ENCODE measurements at places on chromosomes 11 and 22.

GRCh38 chr11:118238929-118239328 is 13.2 kb downstream of the MPZL3 start:
- no peak for DNase-seq

DNA sequence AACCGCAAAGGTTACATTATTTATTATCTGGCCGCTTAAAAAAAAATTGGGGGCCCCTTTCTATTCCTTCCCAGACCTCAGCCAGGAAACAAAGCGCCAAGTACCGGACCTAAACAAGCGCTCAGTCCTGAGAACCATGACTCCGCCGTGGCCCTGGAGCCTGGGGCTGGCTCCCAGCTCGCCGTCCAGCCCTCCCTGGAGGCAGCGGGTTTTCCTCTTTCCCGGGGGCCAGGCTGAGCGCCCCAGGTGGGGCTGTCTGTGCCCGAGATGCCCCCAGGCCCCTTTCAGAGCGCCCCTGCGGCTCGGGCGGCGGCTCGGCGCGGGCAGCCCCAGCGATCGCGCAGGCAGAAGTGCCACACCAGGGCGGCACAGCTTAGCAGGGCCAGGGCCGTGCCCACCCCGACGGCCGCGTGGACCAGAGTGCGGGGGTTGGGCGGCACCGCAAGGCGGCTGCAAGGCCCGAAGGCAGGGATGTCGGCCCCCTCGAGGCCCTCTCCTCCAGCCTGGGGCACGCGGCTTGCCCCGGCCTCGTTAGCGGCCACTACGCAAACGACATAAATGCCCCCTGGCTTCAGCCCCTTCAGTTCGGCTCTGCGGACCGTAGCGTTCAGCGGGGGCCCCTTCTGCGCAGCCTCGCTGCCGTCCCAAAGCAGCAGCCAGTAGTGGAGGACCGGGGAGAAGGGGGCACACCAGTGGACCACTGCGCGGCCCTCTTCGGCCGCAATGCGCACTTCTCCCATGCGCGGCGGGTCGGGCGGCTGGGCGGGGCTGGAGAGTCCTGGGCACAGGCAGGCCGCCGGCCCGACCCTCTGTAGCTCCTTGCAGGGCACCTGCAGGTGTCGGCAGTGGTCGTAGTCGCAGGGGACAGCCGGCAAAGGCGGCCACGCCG is 1.6 kb downstream of the LRRN4CL start:
- DNase-seq: no peak

DNA sequence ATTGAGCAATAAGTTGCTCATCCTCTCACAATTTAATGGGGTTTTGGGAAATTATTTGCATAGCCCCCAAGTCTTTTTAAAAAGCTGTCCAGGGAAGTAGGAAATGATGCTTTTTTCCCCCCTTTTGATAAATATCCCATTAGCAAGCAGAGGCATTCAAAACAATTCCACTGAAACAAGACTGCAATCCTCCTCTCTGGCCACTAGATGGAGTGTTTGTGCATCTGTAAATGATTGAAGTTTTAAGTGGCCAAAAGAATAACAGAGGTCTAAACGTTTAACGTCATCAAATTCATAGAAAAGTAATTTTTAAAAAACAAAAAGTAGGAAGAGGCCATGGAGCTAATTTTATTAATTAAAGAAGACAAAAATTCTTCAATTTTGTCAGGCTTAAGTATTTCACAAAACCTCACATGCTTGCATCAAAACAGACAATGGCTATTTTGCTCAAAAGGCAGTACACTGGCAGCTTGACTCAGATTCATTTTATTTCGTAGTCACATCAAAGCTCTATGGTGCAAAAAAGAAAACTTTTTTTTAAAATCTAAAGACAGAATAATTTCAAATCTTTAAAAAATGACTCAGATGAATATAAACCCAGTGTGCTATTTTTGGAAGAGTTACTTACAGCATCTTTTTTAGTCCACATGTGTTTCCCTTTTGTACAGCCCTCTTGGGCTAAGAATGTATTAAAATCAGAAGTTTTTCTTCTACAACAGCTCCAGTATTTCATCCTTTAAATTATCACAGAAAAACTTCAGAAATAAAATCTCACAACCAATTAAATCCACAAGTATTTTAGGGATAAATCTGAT is 17.8 kb downstream of the CHORDC1 start:
- no peak for DNase-seq

- DNase-seq: no peak
Observed at GRCh38 chr11:17649261-17649660, 70.1 kb upstream of the MYOD1 start.

- no peak for DNase-seq
Observed at GRCh38 chr11:103024086-103024485, 67.9 kb downstream of the DCUN1D5 start.

Data from T-helper 1 cell (primary cell).